ENCODE measurements at places on chromosomes 2 and 18.

GRCh38 chr2:241961454-241961853 is 91.9 kb downstream of the RTP5 start:
- no peak for DNase-seq

DNA sequence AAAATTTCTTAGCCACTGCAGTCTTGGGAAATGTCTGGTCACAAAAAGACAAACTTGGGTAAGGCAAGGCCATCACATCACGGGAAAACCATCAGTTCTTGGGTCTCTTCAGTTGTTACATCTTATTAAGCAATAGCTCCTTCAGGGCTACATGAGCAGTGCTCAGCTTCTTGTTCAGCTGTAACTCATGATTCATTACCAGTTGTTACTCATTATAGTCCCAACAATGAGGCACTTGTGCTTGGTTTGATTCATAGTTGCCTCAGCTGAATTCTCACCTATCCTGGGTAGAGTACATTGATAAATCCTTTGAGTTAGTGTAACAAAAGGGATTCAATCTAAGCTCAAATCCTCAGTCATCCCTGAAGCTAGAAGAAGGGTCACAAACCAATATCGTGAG is 102.4 kb upstream of the DCC start:
- no peak for DNase-seq

- DNase-seq = no peak
Measured at GRCh38 chr18:62942578-62942977, 227.2 kb downstream of the PHLPP1 start.

DNA sequence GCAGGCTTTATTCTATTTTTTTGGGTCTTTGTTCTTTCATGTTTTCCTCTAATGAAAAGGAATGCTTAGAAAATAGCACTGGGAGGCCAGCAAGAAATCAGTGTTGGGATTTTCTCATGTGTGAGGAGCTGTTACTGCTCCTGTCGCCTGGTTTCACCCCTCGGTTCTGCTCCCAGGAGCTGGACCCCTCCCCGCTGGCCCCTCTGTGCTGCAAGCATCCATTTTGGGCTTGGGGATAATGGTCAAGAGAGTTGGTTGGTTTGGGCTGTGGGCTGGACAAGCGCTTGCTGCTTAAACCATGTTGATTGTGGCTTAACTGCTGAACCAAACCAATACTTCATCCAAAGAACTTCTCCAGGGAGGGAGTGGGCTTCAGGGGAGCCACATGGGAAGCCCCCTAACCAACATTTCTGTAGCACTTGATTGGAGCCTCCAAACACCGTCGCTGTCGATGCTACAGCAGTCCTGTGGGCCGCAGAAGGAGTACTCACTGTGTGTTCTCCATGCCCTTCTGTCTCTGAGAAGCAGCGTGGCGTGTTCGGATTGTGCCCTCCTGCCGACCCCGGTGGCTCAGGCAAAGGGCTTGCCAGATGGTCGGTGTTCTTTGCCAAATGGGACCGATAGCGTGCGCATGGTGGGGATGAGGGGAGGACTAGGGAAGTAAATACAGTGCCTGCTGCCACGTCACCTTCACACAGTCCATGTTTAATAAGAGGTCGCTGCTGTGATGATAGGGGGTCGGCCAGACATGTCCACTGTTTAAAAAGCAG is 40.0 kb downstream of the AGAP1 start:
- no peak for DNase-seq

DNA sequence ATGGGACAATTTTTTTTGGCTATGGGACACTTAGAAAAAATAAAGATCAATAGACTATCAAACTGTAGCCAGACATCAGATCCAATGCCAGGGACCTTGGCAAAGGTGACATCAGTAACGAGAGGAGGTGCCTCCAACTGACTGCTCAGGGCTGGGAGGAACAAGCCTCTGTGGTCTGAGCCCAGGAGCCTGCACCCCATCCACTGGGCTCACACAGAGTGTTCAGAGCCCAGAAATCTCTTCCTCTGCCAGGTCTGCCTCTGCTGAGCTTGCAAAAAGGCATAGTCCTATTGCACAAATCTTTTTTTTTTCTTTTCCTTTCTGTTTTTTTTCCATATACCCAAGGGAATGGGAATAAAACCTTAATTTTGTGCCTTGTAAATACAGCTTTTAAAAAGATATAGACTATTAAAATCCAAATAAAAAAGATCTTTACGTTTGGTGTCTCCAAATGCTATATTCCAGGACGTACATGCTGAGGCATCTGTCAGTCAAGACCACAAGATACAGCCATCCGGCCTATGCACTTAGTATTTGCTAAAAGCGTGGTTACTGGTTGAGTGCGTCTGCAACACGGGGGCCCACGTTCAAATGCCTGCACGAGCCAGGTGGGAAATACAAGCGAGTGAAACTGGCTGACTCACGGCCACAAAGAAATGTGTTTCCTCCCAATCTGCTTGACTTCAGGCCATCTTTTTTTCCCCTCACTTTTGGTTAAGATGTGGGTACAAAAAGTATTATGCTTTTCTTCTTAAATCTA is 7.8 kb upstream of the ARHGAP25 start:
- DNase-seq = peak; percentile 46

- no peak for DNase-seq
Measured at GRCh38 chr2:25887624-25888242, 9.4 kb upstream of the ASXL2 start.

Measured in stimulated activated CD8-positive, alpha-beta memory T cell treated with anti-CD3 and anti-CD28 coated beads, Interleukin-7, amount 100 ng/mL, for 1 hour (primary cell).